Astrocyte of the hippocampus (primary cell): ENCODE measurements at places on chromosomes 5 and 9.
A peak's percentile ranks its signal among the peaks of the same experiment; 100 is the strongest.

DNA sequence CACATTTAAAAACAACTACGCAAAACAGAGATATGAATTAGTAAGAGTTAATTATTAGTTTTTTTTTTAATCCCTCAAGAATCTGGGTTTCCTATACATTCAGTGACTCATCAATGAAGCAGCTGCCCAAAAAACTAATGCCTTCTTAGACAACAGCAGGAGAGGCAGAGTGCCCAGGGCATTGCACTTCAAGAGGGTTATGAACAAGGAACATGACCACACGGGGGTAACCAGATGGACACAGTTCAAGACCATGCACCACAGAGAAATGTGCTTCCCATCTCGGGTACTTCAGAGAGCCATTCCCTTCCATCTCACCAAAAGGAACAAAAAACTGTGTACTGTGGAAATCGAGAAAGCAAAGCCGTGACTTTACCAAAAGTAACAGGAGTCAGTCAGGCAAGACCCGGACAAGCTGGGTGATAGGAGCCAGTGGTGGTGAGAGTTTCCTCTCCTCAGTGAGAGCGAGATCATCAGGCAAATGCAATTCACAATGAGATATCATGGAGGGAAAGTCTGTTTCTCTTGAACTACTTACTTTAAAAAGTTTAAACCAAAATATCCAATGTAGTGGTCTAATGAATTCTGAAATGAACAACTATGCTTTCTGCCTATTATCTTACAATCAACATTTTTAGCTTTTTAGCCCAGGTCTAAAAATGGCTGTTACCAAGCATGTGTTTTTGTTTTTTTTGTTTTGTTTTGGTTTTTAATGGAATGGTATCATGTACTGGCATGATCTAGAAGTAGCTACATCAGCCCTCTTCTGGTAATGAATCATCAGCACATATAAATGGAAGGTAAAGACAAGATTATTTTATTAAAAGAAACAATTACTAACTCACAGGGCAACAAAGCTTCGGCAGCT, 192.1 kb downstream of the TSSK1B start:
- DNase-seq, result no peak

DNA sequence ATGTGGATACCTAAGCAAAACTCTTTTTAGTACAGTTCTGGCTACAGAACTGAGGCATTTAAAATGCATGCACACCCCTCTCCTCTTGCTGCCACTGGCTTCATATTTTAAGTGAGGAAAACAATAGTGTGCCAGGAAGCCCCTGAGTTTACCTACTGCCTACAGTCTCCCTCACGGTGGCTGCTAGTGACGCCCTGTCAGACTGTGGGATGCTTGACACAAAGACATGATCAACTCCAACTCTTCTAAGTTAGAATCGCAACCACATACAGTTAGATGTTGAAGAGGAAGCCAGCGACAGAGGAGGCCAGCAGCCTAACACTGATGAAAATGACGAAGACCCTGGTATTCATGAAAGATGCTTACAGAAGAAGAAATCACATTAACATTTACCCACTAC, 1.3 kb downstream of the SEC16A start:
- no peak for DNase-seq

- DNase-seq, result peak; percentile 58
These were observed 10.7 kb upstream of the CERCAM start for GRCh38 chr9:128409978-128410377.

DNA sequence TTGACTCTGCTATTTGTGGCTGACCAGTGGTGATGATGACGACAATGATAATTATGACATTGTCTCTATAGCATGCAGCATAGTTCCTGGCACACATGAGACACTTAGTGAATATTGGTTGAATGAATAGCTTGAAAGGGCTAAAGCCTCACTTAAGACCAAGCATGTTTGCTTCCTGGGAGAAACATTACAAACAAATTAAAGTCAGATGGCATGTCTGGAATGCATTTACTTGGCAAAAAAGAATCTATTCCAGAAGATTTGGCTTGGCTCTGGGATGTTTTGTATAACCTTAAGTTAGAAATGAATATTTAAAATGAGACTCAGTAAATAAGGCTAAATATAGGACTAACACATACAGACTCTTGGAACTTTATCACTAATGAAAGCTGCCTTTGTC, 21.6 kb downstream of the GAS1 start:
- DNase-seq, result peak; percentile 82

- no peak for DNase-seq
These were observed 75.9 kb downstream of the IRX2 start for GRCh38 chr5:2675548-2675947.

DNA sequence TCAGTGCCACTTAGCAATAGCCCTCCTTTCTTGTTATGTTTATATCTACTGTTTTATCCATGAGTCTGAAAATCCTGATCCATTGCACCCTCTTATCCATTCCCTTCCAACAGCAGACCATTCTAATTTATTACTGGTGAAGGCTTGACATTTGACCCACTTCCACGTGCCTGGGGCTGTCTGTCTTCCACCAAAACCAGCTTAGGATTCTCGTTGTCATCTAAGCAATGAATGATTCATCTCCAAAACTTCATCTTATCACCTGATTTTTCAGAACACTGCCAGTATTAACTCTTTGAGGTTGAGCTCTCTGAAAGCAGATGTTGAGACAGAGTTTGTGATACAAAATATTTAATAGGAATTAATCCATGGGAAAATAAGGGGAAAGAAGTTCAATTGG, 277.8 kb upstream of the FBXL7 start:
- no peak for DNase-seq

GRCh38 chr9:90961375-90961774, 159.8 kb downstream of the SYK start:
- peak; percentile 48 for DNase-seq

DNA sequence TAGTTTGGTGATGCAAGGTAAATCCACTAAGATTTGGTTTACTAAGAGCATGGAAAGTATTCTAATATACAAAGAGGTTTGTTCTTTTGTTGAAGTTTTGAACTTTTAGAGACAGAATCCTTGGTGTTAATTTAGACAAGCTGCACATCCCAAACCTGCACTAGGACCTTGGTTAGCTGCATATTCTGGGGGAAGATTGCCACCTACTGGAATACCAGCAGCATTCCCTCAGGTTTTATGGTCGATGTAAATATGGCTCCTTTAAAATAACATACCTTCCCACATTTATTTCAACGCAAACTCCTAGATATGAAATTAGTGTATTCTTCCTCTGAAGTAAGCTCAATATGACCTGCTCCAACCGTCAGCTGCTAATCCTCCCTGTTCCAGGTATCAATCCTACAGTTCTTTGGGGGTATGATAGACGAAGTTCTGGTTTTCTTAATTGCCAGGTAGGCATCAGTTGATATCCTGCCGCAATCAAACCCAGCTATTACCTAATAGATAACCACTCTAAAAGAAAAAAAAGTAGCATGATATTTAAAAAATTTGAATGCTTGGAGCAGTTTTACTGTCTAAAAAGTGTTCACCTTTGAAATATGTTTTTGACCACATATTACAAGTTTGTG, 624.1 kb downstream of the ISL1 start:
- peak; percentile 59 for DNase-seq

DNA sequence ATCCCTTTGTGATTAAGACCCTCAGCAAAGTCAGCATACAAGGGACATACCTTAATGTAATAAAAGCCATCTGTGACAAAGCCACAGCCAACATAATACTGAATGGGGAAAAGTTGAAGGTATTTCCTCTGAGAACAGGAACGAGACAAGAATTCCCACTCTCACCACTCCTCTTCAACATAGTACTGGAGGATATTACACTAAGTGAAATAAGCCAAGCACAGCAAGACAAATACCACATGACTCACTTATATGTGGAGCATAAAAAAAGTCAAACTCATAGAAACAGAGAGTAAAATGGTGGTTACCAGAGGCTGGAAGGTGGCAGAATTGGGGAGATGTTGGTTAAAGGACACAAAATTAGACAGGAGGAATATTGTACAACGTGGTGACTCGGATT, 118.1 kb upstream of the NFIL3 start:
- peak; percentile 9 for DNase-seq

GRCh38 chr9:28539434-28540070, 966.3 kb upstream of the C9orf72 start:
- no peak for DNase-seq

- no peak for DNase-seq
These were observed 1185.4 kb upstream of the SEMA6A start for GRCh38 chr5:117759849-117760499.

GRCh38 chr5:76701298-76701697, 14.6 kb upstream of the F2R start:
- DNase-seq, result peak; percentile 73

GRCh38 chr5:44001675-44002380, 387.4 kb downstream of the FGF10 start:
- DNase-seq, result no peak

DNA sequence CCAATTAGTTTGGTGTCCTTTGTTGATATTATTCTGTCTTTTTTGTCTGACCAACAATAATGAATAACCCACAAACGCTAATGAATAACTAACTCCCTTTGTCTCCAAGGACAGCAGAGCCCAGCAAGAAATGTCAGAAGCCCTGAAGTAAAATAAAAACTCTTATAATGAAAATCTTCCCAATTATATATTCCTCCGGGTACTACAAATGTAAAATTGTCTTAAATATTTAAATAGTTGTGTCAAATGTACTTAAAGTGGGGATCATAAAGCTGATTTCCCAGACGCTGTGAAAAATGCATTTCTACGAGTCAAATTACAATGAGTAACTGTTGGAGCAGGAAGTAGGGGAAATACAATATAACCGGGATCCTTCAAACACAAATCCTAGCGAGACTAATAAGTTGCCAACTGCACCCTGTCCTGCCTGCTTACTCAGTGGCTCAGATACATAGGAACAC, 22.3 kb downstream of the GLIS3 start:
- DNase-seq, result no peak

DNA sequence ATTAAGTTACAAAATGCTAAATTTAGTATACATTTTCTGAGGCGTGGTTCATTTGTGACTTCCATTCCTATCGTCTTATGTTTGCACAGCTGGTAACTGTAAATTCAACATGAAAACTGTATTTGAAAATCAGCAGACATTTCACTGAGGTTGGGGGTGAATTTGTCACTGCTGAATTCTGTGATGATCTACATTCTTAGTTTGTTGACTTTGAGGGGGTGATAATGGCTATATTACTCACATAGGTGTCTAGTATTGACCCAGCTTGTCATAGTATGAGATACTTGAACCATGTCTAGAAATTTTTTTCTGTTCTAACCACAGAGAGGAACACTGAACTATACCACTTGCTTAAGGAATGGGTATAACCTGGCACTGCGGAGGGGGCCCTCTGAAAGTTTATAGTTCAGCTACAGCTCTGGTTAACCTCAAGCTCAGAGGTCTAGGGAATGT, 313.3 kb downstream of the PIK3R1 start:
- no peak for DNase-seq

DNA sequence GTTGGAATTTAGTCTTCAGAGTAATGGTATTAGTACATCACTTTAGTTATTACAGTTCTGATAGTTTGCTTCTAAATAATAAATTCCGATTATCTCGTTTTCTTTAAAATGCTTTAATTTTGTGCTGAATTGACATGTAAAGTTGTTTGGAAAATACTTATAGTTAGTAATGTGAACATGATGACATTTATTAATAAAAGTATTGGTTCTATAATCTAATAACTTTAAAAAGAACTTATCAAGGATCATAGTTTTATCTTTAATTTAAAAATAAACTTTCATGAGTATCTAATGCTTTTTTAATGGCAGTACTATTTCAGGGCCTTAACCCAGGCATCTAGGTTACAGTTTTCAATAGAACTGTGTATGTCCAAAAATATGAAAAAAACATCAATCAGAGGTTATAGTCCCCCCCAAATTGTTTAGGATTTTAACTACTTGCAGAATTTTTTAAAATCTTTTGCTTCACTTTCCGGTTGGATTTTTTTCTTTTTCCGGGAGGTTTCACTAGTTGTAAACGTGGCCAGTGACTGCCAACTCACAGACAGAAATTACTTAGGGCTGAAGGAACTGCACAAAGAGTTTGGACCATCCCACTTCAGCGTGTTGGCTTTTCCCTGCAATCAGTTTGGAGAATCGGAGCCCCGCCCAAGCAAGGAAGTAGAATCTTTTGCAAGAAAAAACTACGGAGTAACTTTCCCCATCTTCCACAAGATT, 680 bp downstream of the GPX8 start:
- DNase-seq, result peak; percentile 94

- DNase-seq, result no peak
These were observed 135.0 kb downstream of the OXCT1 start for GRCh38 chr5:41735213-41735612.

DNA sequence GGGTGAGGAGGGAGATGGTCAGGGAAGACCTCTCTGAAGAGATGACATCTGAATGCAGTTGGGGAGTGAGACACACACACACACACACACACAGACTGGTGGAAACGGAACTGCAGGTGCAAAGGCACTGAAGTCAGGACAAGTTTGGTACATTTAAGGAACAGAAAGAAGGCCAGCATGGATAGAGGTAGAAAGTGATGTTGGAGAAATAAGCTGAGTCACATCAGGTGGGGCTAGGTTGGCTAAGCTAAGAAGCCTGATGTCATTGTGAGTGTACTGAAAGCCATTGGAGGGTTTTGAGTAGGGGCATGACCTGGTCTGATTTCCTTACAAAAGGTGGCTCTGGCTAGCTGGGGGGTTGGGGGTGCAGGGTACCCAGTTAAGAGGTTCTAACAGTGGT, 3.1 kb downstream of the BSPRY start:
- no peak for DNase-seq

DNA sequence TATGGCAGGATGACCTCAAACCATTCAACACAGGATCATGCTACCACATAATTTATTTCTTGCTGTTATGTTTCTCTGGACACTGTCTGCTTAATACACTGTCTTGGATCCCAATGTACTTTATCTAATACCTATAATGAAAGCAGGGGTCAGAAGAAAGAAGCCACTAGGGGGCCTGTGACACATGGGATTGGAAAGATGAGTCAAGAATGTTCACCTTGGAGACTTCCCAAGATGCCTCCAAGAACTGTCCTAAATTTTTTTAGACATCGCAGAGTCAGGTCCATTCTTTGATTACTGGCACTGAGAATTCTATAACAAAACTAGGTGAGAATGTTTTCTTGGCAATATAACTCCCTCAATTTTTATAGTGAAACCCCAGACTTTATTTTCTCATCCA, 305.8 kb upstream of the SMARCA2 start:
- no peak for DNase-seq

- no peak for DNase-seq
These were observed 564 bp upstream of the AIF1L start for GRCh38 chr9:131095666-131096268.
